ENCODE measurements at places on chromosomes 7 and 10. TPM values are rescaled to one million over a fixed set of nuclear protein-coding genes. Genes with fewer than 3 reads are reported as not detected.

GRCh38 chr10:96840841-96841518, 8.9 kb downstream of the LCOR start:
- no peak for DNase-seq

DNA sequence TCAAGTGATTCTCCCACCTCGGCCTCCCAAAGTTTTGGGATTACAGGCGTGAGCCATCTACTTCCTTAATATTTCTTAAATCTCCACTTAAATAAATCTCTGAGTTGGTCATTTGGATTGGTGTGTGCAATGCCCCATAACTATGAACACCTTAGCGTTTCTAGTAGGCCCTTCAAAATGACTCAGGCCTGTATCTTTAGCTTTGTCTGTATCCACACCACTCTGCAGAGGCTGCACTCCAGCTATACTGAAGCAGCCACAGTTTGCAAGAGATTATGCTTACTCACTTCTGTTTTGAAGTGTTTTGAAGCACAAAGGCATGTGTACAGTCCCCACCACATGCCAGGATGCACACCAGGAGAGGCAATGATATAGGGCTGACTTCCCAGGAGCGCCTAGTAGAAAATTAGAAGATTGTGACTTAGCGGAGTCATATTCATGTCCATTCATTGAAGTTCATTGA, 2.4 kb upstream of the ST7 start:
- DNase-seq: no peak

DNA sequence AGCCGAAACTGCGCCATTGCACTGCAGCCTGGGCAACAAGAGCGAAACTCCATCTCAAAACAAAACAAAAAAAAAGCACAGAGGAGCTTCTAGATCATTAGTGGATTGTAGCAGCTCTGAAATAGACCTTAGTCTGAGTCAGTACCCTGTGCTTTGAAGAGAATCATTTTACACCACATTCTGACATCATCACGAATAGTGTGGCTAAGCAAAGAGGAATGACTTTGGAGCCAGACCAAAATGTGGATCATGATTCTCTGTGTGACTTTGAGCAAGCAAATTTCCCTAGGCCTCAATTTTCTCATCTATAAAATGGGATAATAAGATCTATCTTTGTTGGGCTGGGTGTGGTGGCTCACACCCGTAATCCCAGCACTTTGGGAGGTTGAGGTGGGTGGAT, 618.9 kb downstream of the CALN1 start:
- DNase-seq: no peak

DNA sequence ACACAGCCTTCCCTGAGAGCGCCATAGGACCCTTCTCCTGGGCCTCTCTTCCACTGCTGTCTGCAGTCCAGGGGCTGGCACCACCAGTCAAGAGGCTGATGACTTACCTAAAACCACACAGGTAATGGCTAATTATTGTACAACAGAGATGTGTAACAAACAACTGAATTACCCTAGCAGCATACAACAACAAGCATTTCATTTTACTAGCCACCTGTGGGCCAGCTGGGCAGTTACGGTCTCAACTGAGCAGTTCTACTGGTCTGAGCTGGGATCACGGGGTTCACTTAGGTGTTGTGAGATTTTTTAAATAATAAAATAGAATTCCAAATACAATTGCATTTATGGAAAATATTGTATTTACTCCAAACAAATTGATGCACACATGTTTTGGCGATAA, 431.9 kb downstream of the TNS3 start:
- DNase-seq: no peak

DNA sequence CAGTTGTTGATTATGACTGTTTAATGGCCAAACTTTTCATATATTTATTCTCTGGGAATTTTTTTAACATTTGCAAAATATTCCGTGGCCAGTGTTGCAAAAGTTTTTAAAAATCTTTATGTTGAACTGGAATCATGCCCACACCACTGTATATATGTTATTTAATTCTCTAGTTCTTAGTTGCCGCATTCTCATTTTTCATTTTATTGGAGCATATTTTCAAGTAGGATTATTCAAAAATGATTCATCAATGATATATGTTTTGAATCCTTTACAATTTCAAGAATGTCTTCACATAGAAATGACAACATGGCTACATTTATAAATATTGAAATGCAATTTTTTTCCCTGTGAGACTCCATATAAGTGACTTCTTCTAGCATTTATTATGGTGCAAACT, 188.6 kb upstream of the LRRTM3 start:
- DNase-seq: no peak

GRCh38 chr10:63720072-63720537, 198.9 kb downstream of the REEP3 start:
- DNase-seq: no peak

DNA sequence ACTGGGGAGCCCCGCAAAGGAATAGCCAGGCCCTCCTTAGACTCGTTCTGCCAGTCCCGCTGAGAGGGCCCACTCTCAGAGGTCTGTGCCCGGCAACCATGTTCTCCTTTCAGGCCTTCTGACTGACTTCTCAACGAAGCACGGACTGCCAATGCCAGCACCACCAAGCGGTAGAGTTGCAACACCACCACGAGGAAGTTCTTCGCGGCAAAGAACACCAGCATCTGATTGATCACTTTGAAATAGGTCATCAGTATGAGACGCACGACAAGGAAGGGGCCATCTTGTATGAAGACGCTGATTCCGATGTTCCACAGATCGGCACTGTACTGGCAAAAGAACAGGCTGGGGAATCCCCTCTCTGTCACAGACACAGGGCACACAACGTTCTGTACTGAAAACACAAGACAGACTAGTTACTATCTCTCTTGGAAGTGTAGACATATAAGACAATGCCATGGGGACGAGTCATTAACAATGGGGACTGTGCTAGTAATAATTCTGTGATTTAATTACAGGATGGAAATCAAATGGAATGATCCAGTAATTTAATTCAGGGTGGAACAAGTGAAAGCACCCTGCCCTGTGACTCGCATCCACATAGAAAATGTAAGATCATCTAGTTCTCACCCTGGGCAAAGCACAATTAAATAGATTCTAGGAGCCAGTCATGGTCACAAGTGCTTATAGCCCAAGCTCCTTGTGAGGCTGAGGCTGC, 42.7 kb downstream of the TMEM26 start:
- no peak for DNase-seq

DNA sequence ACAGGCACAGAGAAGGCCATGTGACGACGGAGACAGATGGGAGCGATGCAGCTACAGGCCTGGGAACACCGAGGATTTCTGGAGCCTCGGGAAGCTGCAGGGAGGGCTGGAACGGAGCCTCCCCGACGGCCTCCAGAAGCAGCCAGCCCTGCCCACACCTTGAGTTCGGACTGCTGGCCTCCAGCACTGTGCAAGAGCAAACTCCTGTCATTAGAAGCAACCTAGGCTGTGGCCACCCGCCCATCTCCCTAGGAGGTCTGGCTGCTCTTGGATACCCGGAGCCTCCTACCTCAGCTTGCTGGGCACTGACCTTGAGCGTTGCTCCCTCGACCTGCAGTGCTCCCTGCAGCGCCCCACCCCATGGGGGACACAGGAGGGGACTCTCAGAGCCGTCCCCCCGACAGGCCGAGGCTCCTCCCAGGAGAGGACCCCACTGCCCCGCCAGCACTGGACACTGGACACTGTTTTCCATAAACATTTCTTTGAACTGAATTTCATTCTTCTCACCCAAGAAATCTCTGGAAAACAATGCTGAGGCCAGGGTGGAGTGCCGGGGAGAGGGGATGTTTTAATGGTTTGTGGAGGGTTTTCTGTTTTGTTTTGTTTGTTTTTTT, 22.5 kb upstream of the TNRC18 start:
- DNase-seq: no peak

- DNase-seq: no peak
Observed at GRCh38 chr7:84509522-84509921, 314.9 kb upstream of the SEMA3A start.

DNA sequence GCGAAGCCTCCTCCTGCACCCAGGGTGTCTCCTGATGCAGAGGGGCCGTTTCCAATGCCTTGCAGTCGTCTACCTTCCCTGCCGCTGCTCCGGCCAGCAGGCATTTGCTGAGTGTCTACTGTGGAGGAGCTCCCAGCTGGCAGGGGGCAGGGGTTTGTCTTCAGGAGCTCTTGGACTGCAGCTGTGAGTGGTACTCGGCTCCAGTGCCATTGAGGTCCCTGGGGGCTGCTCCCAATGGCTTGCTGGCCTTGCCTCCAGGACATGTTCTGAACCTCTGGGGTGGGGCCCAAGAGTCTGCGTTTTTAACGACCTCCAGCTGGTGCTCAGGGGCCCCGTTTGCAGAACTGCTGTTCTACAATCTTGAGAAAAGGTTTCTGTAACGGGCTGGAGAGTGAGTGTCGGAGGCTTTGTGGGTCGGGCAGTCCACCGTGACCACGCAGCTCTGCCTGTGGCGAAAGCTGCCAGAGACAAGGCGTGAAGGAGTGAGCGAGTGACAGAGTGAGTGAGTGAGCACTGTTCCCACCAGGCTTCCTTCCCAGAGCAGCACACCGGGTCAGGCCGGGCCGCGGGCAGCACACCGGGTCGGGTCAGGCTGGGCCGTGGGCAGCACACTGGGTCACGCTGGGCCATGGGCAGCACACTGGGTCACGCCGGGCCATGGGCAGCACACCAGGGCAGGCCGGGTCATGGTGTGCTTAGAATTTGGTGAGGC, 520.2 kb downstream of the PTPRN2 start:
- DNase-seq: no peak

- DNase-seq: no peak
Observed at GRCh38 chr10:110017907-110018306, 10.1 kb downstream of the ADD3 start.

DNA sequence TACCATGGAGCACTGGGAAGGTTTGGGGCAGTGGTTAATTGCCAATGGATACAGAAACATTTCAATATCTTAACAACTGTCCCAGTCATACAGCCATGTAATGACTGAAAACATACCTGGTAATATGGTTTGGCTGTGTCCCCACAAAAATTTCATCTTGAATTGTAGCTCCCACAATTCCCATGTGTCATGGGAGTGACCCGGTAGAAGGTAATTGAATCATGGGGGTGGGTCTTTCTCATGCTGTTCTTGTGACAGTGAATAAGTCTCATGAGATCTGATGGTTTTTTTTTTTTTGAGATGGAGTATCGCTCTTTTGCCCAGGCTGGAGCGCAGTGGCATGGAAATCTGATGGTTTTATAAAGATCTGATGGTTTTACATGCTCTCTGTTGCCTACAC, 284.4 kb downstream of the TCF7L2 start:
- DNase-seq: no peak

- DNase-seq: peak; percentile 59
Observed at GRCh38 chr7:51160990-51161615, 155.5 kb downstream of the COBL start.

GRCh38 chr10:104045151-104046089, 40.3 kb downstream of the COL17A1 start:
- DNase-seq: peak; percentile 26

DNA sequence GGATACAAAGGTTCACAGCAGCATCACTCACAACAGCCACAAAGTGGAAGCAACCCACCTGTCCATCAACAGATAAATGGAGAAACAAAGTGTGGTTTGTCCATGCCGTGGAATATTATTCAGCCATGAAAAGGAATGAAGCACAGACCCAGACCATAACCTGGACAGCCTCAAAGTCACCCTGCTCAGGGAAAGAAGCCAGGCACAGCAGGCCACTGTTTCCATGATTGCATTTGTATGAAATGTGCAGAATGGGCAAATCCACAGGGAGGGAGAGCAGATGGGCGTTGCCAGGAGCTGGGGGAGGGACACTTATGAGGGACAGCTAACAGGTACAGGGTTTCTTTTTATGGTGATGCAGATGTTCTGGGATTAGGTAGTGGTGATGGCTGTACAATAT, 30.3 kb downstream of the FOXL3 start:
- DNase-seq: no peak

DNA sequence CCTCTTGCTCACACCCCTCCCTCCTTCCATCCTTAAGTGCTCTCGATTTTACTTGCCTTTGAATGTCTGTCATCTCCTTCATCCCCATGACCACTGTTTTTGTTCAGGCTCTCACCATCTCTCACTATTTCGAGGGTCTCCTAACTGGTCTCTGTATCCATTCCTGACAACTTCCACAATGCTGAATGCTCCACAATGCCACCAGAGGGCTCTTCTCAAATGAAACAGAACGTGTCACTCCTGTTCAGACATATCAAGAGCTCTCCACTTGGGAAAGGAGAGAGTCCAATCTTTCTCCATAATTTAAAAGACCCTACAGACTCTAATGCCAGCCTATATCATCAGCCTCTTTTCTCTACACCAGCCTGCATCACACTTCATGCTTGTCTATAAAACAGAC, 9.0 kb upstream of the SLC13A1 start:
- DNase-seq: no peak

DNA sequence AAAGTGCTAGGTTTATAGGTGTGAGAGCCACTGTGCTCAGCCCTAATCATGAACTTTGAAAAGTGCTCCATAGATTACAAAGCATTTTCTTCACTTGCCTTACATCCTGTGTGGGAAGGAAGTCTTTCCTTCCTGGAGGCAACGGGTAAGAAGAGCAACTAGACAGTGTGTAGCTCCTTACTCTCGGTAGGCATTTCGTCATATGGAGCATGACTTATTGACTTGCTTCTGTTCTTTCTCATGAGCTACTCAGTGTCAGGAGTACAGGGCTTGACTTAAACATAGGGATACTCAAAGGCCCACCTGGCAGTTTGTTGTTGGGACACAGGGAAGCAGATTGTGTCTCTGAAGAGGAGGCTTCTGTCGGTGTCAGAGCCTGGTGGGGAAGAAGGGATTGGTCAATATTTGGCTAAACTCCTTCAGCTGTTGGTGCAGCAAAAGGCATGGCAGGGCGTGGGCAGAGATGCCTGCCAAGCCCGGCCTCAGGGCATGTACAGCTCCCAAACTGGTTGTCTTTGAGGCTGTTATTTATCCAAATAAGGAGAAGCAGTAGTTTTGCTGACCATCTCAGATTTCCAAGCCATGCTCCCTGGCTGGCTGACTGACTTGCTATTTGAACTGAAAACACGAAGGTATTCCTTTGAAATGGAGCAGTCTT, 248.9 kb downstream of the KIAA1217 start:
- no peak for DNase-seq

DNA sequence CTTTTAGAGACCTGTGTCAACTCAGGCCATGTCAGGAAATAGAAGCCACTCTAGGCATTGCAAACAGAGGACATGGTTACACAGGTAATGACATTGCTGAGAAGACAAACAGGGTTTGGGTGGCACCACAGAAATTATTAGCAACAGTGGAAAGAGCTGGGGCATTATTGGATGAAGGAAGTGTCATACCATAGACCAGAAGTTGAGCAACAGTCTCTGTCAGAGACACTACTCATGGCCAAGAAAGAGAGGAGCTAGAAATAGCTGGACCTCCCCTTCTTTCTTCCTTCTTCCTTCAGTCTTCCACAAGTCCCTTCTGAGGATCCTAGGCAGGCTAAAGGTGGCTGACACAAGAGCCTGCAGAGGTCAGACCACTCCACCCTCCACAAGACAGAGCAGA, 4.2 kb upstream of the LIPA start:
- DNase-seq: no peak

- DNase-seq: no peak
Observed at GRCh38 chr10:5565205-5565545, 40.4 kb downstream of the CALML3 start.

The MRLN gene
- polyA plus RNA-seq: 0.73 TPM

The RBP4 gene
- 18.8 TPM for polyA plus RNA-seq

The HYAL4 gene
- polyA plus RNA-seq: 0.08 TPM

Data from left renal cortex interstitium (tissue), 4 donors.